ENCODE measurements at places on chromosomes 1 and 21. TPM values are rescaled to one million over a fixed set of nuclear protein-coding genes. Genes with fewer than 3 reads are reported as not detected.

PRAMEF17 gene
- not detected for total RNA-seq

DNA sequence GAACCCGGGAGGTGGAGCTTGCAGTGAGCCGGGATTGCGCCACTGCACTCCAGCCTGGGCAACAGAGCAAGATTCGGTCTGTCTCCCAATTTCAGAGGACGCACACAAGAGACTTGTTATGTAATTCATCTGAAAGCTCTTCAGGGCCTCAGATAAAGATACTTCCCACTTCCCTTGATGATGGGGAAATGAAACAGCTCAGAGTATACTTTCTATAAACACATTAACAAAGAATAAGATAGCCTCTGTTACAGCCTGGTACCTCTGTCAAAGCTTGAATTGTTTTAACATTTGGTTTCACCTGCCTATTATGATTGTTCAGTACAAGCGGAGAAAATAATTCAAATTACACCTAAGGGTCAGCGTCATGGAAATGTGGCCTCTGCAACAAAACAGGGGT lies 622.9 kb upstream of the ADGRL4 start:
- no peak for DNase-seq

DNA sequence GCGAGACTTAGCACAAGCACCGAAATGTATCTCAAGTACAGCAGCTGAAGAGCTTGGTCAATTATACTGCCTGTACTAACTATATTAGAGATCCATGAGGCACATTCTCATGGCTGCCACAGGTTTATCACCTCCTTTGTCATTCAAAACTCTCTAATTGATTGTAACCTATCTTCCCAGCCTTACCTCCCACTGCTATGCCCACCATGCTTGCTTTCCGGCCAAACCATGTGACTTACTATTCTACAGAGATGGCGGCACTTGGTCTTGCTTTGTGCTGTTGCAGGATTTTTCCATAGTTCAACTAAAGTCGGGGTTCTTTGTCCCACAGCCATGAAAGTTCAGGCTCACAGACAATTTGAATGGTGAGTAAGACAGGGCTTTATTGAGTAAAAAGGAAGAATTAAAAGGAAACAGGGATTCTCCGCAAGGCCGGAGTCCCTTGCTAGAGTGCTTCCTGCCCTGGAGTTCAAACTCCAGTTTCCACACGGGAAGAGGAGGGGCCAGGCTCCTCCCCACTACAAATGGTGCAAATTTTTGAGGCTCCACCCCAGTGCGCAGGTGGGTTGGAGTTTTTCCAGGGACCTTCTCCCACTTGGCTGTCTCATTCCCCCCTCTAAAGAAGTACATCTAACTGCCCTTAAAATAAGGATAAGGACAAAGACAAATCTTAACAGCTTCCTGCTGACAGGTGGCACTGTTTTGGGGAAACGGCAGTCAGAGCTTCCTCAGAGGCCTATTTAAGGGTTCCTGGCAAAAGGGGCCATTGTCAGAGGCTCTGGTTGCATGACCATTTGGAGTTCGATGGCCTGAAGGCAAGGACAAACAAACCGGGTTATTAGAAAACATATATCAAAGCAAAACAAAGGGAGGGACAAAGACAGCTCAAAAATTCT lies 28.7 kb downstream of the FMO2 start:
- no peak for DNase-seq

GRCh38 chr1:1547476-1547875 lies 7.1 kb upstream of the TMEM240 start:
- no peak for DNase-seq

- DNase-seq = no peak
Observed at GRCh38 chr1:18921516-18922251, 19.3 kb upstream of the ALDH4A1 start.

DNA sequence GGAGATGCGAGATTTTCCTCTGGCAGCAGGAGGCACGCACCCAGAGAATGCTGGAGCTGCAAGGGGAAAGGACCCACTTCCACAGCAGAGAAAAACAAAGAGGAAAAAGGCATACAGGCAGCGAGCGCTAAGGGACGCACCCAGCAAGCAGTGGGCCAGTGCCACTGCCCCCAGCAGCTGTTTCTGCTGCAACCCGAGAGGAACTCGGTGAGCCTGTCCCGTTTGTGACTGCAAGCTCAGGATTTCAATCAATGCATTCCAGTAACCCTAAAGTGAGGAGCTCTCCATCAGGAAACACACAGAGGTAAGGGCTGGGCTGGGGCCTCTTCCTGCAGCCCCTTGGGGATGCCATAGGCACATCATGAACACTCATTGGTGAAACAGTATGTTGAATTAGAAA lies 58.7 kb downstream of the ACP6 start:
- DNase-seq = no peak

Data from glutamatergic neuron (in vitro differentiated cells).